ENCODE measurements at places on chromosomes 2 and 18.

DNA sequence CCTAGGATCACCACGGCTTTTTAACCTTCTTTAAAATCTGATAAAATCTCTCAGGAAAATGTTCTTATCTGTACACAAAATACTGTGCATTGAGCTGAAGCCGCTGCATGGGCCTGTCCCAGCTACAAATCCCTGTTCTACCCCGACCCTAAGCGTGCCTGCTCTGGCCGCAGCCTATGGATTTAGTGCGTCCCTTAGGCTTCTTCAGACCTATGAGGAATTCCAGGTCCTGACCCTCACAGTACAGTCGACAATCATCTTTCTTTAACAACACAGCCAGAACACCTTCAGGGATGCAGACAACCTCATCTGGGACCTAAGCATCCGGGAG is 477 bp upstream of the WDCP start:
- DNase-seq = no peak

- DNase-seq = no peak
These were observed 5.7 kb upstream of the HTR2B start for GRCh38 chr2:231130336-231131056.

GRCh38 chr2:75055142-75055819 is 96.8 kb downstream of the POLE4 start:
- no peak for DNase-seq

DNA sequence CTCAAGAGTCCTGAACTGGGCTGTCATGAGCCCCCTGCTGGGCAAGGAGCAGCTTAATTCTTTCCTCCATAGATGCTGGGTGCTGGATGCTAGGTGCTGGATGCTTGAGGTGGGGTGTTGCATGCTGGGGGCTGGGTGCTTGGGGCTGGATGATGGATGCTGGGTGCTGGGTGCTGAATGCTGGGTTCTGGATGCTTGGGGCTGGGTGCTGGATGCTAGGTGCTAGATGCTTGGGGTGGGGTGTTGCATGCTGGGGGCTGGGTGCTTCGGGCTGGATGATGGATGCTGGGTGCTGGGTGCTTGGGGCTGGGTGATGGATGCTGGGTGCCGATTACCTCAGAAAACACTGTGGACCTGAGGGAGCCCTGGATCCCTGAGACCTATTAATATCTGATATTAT is 837.7 kb downstream of the GALR1 start:
- DNase-seq = no peak

- DNase-seq = no peak
These were observed 614.9 kb downstream of the LRP1B start for GRCh38 chr2:141515931-141516330.

DNA sequence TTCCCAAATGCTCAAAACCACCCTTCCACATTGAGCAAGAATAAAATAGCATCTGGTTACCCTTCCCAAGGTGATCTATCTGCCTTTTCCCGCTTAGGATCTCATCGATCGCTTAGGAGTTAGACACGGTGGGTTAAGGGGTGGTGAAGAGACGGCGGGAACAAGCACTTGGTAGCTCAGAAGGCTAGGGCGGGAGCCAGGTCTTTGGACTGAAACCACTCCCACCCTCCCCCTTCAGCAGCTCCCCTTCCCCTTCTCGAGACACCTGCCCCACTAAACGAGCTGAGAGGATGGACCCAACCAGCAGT is 513 bp downstream of the THOC1 start:
- peak; percentile 24 for DNase-seq

DNA sequence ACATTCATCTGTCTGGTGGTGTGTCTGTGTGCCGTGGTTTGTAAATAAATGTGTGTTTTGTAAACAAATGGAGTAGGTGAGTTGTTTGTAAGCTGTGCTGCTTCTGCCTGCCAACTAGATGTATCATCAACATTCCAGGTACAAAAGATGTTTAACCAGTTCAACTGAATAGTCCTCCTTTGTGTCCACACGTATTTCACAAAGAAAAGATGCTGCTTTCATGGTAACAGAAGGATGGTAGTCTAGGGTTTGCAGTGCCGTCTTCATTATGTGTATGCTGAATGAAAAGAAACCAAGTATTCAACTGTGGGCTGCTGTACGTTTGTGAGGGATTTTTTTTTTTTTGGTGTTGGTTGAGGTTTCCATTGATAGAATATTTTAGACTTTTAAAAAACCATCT is 72.1 kb downstream of the CAMKMT start:
- no peak for DNase-seq

DNA sequence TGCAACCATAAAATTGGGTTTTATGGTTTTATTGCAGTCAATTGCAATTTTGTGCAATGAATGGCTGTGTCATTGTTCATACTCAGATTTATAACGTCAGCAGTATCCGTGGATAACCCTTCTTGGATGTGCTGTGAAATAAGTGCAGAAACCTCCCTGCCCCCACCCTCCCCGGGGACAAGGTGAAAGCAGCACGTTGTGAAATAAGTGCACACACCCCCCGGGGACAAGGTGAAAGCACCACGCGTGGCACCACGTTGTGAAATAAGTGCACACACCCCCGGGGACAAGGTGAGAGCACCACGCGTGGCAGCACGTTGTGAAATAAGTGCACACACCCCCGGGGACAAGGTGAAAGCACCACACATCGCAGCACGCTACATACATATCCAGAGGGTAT is 93.6 kb upstream of the NFATC1 start:
- DNase-seq = no peak

GRCh38 chr2:239466755-239467271 is 66.0 kb upstream of the HDAC4 start:
- DNase-seq = no peak

DNA sequence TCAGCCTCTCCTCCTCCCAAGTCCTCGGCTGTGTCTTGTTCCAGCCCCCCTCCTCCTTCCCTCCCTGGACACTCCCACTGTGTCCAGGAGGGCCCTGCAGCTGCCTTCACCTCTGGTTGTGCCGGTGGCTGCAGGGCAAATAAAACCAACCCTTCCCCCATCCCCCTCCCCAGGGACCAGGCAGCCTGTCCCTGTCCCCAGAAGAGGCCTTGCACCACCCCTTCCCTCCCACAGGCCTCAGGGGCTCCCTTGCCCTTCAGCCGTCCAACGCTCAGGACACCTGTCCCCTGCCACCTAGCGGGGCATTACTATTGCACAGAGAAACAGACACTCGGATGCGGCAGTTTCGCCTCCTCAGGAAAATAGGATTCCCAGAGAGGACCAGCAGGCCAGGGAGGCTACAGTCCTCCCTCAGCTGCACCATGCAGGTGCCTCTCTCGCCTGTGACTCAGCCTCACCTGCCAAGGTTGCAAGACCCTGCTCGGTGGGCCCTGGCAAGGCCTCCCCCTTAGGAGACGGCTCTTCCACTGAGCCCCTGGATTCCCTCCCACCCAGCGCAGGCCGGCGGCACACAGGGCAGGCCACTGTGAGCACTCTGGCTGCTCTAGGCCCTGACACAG is 5.5 kb upstream of the GPC1 start:
- no peak for DNase-seq

DNA sequence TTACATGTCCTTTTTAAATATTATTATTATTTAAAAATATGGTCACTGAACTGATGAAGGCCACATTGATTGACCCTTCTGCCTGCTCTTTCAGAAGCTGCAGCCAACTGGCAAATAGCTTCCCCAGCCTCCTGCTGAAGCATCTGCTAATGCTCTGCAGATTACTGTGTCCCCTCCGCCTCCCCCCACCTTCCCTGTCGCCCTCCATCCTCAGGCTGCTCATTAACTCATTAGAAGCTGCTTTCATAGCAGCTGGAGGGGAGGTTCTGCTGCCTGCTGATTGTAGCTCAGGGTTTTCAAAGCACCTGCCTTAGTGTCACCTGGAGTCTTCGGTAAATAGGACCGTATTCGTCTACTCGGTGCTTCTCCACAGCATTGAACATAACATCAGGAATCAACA is 24.8 kb upstream of the LMAN1 start:
- DNase-seq = no peak

- DNase-seq = no peak
These were observed 1.8 kb upstream of the CHAC2 start for GRCh38 chr2:53765767-53766166.

DNA sequence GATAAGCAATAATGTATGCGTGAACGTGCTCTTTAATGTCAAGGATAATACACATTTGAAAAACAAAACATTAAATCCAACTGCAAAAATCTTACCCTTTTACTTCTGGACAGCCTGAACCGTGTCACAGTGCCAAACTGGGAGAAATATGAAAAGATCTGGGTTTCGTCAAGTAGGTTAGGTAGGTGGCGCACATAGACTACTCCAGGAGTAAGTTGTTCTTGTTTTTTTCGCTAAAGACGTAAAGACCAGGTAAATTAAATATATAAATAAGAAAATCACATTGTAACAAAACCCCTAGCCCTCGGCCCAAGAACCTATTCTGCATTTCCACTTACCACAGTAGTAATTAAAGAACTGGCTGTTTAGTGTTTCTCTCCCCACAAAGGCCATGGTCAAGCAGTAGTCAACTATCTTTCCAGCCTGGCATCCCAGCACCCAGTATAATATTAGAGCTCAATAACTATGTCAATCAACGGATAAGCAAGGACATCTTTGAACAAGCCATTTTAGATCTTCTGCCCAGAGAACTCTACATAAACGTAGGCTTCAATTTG is 1.1 kb downstream of the NIFK start:
- peak; percentile 20 for DNase-seq

GRCh38 chr18:54165450-54165849 is 59.0 kb downstream of the MBD2 start:
- no peak for DNase-seq

DNA sequence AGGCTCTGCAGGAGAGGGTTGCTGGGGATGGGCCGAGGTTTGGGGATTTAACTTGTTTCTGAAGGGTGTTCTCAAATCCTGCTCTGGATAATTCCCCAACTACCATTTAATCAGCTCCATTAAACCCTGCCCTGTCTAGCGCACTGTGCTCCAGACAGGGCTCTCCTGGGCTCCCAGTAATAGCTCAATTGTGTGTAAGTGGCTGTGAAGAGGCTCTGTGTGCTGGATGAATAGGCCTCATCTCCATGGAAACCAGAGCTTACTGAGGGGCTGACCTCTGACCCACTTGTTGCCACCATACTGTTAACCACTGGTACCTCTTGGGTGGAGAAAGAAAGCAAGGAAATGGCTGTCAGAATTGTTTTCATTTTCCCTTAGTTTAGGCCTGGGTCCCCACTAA is 92.9 kb downstream of the TGOLN2 start:
- no peak for DNase-seq
